PC-3 (cell line): ENCODE measurements at places on chromosomes 16 and 17. TPM values are rescaled to one million over a fixed set of nuclear protein-coding genes. Genes with fewer than 3 reads are reported as not detected.

DNA sequence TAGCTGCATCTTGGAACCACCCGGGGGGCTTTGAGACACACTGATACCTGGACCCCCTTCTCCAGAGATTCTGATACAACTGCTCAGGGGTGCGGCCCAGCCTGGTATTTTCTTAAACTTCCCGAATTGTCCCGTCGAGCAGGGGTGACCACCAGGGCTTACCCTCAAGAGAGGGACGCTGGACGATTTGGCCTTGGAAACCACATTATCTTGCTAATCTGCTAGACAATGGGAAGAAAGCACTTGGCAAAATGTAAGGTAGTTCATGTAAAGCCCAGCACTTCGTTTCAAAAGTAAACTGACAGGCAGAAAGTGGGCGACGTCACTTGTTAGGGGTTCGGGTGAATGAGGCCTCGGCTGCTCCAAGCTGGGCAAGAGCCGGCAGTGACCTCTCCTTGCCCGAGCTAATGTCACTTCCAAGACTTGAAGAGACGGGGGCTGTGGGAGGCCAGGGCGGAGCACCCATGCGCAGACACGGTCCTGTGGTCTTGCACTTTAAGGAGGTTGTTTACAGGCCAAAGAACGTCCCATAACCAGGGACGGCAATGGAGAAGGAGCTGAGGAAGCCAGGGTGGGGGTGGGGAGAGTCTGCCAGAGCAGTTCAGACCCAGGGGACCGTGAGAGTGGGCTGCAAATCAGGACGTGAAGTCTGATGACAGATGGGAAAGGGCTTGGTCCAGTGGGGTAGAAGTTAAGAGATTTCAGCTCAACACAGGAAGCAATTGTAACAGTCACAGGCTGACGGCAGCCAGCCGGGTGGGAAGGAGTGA lies 152.7 kb upstream of the GSE1 start:
- DNase-seq: no peak

DNA sequence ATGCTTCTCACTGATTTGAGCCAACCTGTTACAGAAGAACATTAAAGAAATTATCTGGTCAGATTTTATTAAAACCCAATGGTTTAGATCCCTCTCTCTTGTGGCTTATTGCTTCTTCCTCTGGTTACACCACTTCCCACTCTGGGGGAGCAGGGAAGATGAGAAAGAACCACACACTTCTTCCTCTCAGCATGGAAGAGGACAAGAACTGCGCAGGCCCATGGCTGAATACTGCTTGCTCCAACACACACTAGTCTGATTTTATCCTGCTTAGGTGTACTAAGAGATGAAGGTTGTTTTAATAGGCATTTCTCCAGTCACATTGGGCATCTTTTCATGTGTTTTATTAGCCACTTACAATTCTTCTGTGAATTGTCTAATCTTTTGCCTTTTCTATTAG lies 27.6 kb downstream of the MAP3K3 start:
- DNase-seq: no peak

DNA sequence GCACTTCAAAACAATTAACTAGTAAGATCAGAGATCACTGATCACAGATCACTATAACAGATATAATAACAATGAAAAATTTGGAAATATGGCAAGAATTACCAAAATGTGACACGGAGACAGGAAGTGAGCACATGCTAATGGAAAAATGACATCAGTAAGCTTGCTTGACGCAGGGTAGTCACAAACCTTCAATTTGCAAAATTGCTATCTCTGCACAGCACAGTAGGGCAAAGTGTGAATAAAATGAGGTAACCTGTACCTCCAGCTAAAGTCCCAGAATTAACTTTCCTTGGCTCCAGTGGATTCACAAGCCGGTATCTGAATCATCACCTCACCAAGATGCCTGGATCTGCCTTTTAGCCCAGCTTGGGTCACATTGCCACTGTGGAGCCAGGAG lies 4.2 kb upstream of the MMP2 start:
- DNase-seq: no peak

KRTAP4-5 gene
- not detected in 2 replicates for total RNA-seq
